ENCODE measurements at places on chromosomes 7 and 10.

DNA sequence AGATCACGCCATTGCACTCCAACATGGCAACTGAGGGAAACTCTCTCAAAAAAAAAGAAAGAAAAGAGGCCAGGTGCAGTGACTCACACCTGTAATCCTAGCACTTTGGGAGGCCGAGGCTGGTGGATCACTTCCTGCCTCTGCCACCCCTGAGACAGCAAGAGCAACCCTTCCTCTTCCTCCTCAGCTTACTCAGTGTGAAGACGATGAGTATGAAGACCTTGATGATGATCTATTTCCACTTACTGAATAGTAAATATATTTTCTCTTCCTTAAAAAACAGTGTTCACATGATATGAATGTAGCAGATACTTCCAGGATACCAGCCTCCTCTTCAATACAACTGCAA, 2.1 kb upstream of the ZKSCAN1 start:
- no peak for DNase-seq

GRCh38 chr10:68111584-68111983, 2.3 kb downstream of the MYPN start:
- DNase-seq: no peak

DNA sequence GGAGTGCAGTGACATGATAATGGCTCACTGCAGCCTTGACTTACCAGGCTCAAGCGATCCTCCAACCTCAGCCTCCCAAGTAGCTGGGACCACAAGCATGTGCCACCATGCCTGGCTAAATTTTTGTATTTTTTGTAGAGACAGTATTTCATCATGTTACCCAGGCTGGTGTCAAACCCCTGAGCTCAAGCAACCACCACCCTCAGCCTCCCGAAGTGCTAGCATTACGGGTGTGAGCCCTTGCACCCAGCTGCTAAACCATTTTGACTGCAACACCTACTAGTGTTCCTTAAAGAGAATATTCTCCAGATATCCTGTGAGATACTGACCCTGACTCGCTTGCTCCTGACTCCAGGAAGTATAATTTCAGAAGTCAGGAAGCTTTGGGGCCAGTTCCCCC, 85.8 kb downstream of the PLXNA4 start:
- no peak for DNase-seq

GRCh38 chr10:37937864-37938263, 38.6 kb downstream of the ZNF25 start:
- no peak for DNase-seq

- DNase-seq: no peak
Measured at GRCh38 chr7:93927585-93927984, 6.0 kb downstream of the GNG11 start.

DNA sequence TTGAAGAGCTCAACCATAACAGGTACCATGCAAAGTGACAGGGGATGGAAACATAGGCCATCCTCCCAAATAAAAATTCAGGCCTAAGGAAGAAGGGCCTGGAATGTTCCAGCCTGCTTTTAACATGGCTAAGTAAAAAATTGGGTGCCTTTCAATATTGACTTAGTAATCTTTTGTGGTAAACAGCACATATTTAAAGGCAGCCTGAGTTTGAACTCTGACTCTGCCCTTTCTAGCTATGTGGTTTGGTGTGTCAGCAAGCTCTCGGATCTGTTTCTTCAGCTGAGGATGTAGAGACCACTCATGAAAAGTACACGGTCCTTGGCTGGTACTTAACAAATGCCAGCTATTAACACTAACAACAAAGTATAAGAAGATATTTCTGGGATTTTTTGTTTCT, 191.8 kb upstream of the CDCA7L start:
- no peak for DNase-seq

- DNase-seq: no peak
Measured at GRCh38 chr7:92503767-92504166, 24.6 kb downstream of the PEX1 start.

DNA sequence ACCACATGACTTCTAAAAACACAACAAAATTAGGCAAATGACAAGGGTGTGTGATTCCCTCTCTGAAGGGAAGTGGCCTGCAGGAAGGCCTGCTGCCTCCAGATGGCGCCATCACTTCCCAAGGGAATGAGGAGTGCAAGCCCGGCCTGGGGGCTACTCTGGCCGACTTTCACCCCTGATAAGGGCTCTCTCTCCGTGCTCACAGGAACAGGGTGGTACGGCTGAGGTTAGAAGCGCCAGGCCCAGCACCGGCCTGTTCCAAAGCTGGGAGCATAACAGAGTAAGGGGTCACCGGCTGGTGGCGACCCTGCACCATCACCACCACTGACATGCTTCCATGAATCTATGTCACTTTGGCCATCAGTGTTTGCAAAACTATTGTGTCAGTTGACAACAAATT, 13.1 kb downstream of the RBP3 start:
- no peak for DNase-seq

DNA sequence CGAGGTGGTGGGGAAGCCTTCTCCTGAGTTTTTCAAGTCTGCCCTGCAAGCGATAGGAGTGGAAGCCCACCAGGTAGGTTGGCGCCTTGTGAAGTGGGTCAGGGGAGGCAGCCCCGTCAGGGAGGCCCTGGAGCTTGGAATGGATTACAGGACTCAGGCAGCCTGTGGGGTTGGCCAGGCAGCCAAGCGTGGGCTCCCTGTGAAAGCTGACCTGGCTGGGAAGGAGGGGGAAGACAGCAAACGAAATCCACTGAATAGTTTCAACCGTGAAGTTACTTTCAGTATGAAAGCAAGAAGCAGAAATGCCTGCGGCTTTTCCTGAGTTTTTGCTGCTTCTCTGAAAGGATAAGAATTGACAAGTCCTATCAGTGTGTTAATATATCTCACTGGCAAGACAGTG, 36.4 kb downstream of the LHPP start:
- no peak for DNase-seq

GRCh38 chr7:129271500-129272355, 46.9 kb downstream of the AHCYL2 start:
- peak; percentile 48 for DNase-seq

DNA sequence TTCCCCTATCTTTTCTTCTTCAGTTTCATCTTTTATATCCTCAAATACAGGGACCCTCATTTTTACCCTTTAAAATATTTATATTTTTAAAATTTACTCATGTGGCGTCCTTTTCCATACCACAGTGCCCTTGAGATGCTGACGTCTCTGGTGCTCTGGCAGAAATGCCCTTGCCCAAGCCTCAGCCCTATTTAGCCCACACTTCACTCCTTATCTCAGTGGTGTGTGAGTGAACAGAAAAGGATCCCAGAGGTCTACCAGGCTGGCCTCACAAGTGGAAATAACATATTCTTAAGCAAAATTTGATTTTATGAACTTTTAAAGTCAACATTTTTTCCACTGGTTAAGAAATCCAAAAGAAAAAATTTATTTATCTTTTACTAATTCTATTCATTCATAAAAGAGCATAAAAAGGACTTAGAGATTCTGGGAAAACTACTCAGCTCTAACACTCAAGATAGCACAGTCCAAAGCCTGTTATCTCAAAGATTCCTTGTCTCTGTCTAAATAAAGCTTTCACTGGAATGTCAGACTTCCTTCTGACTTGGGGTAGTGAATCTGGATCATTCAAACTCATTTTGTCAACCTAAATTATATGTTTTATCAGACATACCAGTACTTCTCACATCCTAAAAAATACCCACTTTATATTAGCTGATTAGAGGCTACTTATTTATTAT, at the start of gene NEBL:
NEBL (minus strand) TSS at position 166 of the 680 bp plus-strand sequence; CDS start at position 60, 106 bp downstream.
- no peak for DNase-seq

- DNase-seq: no peak
Measured at GRCh38 chr7:33773053-33773452, 132.3 kb upstream of the BMPER start.

DNA sequence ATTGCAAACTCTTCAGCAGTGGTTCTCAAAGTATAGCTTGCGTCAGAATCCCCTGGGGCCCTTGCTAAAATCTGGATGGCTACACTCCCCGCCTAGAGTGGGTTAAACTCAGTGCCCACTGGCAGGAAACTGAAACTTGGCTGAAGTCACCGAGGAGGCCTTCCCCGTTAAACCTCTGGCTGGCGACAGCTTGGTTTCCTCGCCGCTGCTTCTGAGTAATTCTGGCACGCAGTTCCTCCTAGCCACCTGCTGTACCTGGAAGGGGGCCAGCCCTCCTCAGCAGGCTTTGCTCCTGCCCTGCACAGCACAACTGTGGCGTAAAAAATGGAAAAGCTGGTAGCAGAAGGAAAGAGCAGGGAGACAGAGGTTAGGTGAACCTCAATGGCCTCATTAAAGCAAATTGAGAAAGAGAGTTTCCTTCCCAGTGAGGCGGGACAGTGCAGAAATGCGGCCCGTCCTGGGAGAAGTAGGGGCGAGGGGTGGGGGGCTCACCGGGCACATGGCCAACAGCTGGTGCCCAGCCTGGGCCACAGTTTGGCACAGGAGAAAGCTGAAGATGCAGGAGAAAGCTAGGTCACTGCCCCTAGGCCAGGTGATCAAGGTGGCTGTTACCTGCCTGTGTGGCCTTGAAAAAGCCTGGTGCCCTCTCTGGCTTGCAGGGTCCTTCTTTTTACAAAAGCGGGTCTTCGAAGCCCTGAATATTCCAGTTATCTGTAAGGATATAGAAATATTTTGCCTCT, 46.6 kb downstream of the ALOX5 start:
- peak; percentile 30 for DNase-seq

GRCh38 chr10:87545783-87546182, 41.1 kb downstream of the MINPP1 start:
- no peak for DNase-seq

DNA sequence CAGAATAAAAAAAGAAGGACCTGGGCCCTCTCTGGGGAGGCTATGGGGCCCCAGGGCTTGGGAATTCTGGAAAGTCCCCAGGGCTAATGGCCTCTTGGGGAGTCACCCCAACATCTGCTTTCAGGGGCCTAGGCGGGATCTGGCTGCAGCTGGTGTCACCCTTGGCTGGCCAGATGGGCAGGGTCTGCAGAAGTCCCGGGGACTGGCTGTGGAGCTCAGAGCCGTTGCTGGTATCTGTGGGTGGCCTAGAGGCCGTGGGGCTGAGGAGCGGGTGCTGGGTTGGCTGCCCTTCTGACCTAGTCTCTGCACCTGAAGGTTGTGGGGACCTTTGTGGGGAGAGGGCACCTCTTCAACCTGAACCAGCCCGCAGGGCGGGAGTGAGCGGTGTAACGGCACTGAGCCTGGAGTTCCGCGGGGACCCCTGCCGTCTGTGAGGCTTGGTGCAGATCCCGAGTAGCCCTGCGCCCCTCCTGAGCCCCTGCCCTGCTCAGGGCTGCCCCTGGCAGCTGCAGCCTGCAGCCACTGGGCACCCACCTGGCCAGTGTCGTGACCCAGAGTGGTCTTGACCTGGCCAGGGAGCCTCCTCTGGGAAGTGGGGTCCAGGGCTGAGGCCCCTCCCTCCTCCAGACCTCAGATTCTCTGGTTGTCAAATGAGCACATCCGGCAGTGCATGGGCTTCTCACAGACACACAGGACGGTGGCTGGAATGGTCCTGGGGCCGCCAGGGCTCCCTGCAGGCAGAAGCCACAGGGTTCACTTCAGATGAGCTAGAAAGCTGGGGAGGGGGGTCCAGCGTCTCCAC, 51.5 kb downstream of the UNCX start:
- no peak for DNase-seq

GRCh38 chr7:138833596-138833995, 35.6 kb upstream of the ATP6V0A4 start:
- DNase-seq: no peak

DNA sequence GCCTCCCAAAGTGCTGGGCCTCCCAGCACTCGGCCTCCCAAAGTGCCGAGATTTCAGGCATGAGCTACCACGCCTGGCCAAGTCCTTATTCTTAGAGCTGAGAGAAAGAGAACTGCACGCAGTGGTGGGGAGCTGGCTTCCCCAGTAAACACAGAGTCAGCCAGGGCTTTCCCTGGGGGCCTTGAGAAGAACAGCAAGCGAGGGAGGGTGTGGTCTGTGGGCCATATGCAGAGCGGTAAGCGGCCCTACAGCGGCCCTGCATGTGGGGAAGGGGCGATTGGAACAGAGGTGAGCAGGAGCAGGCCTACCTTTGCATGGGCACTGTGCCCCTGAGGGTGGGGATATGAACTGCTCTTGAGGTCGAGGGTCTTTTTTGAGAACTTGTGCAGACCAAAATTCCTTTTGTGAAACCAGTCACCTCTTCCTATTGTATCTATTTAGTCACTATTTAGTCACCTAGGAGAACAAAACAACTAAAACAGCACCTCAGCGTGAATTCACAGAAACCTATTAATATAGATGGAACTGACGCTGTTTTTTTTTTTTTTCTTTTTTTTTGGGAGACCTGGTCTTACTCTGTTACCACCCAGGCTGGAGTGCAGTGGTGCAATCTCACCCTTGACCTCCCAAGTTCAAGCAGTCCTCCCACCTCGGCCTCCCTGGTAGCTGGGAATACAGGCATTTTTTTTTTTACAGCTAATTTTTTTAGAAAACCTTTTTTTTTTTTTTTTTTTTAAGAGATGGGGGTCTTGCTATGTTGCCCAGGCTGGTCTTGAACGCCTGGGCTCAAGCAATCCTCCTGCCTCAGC, 36.9 kb upstream of the SH2D4B start:
- DNase-seq: no peak

DNA sequence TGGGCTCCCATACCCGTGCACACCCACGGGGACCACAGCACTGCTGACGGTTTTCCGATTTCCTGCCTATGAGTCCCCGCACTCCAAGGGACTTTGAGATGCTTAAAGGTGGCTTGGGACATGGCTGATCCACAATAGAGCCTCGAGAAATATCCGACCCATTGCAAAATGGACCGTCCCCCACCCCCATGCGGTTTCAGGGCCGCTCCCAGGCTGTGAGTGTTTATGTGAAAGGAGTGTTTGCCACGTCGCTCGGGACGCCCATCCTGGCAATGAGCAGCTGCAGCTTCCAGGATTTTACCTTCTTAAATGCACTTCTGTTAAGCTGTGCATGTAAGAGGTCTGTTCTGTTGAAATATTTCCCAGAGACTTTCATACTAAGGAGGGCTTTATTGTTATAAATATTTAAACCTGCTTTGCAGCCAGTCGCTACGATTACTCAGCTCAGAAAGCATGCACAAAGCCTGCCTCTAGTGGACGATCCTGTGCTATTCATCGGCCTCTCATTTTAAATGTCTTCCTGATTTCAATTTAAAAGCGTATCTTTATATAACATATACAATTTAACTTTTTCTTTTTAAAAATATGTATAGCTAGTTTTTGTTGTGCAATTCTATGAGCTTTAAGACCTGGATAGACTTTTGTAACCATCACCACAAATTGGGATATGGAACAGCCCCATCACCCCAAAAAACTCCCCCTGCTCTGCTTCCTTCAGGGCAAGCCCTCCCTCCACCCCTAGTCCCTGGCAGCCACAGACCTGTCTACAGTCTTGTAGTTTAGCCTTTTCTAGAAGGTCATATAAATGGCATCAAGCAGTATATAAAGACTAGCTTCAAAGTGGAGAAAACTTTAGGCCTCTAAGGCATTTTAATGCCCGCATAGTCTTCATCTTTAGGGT, 418.3 kb downstream of the PAXIP1 start:
- DNase-seq: no peak

GRCh38 chr7:121479466-121479865, 83.4 kb upstream of the FAM3C start:
- no peak for DNase-seq

Measured in activated T-cell treated with anti-CD3 and anti-CD28 coated beads for 1 hour (primary cell).